Colonic mucosa (tissue), 4 donors: ENCODE measurements at places on chromosomes 16 and 17. TPM values are rescaled to one million over a fixed set of nuclear protein-coding genes. Genes with fewer than 3 reads are reported as not detected.

DNA sequence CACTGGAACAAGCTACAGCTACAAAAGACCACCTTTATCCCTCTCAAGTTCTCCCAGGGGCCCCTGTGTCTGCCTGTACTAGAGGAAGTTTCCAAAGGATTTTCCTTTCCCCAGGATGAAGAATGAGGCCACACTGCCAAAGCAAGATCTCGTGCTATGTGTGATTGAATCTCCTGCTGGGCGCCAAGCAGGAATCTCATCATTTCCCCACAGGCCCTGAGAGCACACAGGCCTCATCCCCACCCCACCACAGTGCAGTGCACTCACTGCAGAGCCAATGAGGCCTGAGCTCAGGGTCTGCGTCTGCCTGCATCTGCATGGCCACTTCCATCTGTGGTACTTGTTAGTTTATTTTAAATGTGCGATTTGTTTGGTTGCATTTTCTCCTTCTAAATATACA is 387.4 kb upstream of the ASIC2 start:
- DNase-seq: no peak

GRCh38 chr16:73794994-73795393 is 501.6 kb upstream of the PSMD7 start:
- DNase-seq: no peak

- no peak for DNase-seq
Observed at GRCh38 chr17:39171933-39172332, 6.0 kb upstream of the ARL5C start.

GRCh38 chr16:89711601-89712273 is 9.0 kb downstream of the VPS9D1 start:
- DNase-seq: peak; percentile 68

DNA sequence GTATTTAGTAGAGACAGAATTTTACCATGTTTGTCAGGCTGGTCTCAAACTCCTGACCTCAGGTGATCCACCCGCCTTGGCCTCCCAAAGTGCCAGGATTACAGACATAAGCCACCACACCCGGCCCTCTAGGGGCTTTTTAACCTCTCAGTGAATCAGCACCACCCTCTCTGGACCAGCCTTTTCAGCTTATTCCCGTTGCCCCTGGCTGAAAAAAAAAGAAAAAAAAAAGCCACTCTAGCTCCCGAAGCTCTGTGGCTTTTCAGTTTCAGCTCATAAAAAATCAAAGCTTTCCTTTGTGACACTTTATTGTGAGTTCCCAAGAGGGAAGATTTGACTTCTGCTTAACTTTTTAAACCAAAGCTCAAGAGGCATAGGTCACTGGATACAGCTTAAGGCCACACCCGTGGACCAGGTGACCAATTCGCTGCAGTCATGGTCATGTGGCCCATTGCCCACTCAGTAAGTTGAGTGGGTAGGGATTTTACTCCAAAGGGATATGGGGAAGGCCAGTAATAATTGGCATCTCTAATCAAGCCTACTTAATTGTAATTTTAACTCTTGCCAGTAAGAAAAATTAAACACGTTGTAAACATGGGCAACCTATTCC is 46.6 kb upstream of the MED13 start:
- DNase-seq: peak; percentile 68

DNA sequence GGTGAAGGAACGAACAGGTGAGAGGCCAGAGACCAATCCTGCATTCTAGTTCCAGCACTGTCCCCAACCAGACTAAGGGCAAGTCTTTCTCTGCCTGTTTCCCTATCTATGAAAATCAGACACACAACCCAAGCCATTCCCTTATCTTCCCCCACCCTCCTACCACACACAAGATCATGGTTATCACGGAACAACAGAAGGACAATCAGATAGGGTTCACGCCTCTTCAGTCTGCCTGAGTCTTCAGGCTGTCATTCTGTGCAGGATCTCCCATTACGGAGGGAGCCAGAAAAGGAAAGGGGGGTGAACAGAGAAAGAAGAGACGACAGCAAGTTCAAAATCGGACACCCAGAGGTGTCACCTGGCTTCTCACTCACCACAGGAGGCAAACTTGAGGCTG is 11.1 kb downstream of the TLE7 start:
- DNase-seq: no peak

GUCY2D gene
- 0.21 TPM for total RNA-seq

GDPD1 gene
- 3.4 TPM for total RNA-seq

SIAH1 gene
- total RNA-seq: 27.9 TPM

TLCD3B gene
- 0.16 TPM for total RNA-seq
